ENCODE measurements at places on chromosomes 6 and 20.

DNA sequence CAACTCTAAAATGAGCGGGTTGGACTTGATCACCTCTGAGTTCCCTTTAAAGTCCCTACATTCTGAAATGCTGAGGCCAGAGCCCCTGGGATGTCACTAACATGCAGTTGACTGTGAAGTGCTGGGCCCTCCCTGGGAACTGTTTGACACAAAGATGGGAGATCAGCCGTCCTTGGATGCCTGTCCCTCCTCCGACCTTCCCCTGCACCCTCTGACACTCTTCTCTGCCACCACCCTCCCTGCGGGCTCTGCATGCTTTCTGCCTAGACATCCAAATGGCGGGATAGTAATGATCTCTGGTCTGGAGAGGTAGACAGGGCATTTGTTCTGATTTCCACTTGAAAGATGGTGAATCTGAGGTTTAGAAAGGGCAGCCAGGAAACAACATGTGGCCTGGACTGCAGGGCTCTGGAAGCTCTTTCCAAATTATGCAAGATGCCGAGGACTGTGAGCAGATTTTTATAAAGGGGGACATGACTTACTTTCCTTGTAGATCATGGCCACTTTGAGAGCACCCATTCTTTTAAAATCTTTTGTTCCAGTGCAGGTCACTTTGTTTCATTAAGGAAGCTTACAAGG lies 113.2 kb downstream of the ZDHHC14 start:
- DNase-seq, result no peak

DNA sequence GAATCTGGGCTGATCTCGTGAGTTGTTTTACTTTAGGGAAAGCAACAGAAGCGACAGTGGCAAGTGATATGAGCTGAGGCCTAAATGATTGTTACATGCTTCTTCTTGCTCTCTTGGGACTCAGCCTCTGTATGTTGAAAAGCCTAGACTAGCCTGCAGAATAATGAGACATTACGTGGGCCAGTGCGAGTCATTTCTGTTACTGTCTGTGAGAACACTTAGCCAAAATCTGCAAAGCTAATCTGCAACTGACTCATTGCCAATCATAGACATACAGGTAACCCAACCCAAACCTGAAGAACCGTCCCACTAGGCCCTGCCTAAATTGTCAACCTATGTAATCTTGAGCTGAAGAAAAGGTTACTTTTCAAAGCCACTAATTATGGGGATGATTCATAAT lies 77.4 kb upstream of the F13A1 start:
- DNase-seq, result no peak

GRCh38 chr20:25058847-25059810 lies 1.2 kb upstream of the ACSS1 start:
- peak; percentile 39 for DNase-seq

- DNase-seq, result no peak
These were observed 481.3 kb upstream of the CITED2 start for GRCh38 chr6:139855671-139856311.

- no peak for DNase-seq
These were observed 983 bp downstream of the RBBP9 start for GRCh38 chr20:18496042-18496441.

GRCh38 chr6:158758451-158758860 lies 60.7 kb downstream of the EZR start:
- DNase-seq, result no peak

GRCh38 chr6:88916615-88917208 lies 46.7 kb downstream of the RNGTT start:
- DNase-seq, result peak; percentile 7
